Stimulated activated CD8-positive, alpha-beta memory T cell treated with anti-CD3 and anti-CD28 coated beads, Interleukin-4, amount 100 ng/mL, for 1 hour (primary cell): ENCODE measurements at places on chromosomes 6 and 20.

DNA sequence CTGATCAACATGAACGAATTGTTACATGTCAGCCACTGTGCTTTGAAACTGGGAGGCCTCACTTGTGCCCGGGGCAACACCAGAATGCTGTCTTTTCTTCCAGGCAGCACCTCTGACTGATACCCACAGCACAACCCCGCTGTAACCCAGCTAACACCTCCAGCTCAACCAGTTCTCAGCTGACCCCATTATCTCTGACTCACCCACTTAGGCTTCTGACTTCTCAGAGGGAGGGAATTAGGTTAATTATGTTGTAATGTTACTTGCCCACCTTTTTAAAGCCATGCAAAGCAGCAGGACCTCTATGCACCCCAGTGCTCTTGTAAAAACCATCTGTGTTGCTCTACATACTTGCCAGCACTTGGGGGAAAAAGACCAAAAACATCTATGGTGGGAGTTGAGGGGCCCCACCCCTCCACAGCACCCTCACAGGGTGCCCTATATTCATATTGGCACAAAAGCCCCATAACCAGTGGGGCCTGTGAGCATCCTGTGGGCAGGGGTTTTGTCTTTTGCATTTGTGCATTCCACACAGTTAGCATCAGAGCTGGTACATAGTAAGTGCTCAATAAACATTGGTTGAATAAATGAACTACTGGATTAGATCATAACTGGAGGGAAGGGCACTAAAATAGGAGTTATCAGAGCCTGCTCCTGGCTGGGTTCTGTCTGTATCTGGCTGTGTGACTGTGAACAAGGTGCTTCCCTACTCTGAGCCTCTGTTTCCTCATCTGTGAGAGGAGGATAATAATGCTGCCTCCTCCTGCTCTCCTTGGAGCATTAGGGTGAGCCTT is 22.3 kb downstream of the BNIP5 start:
- DNase-seq: no peak

DNA sequence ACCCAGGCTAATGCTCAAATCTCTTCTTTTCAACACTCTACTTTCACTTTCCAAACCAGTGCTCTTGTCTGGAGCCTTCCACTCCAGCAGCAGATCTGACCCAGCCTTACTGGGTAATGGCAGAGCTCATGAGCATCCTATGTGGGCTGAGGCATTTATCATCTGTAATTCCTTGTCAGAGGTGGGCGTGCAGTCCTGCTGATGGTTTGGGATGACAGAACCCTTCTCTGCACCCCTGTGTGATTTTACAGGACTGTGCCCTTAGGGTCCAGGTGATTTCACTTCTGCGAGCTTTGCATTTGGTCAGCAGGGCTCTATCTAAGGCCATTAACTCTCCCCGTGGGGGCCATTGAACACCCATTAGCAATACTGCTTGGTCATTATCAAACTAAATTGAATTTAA is 55.4 kb downstream of the LAMA4 start:
- no peak for DNase-seq

- no peak for DNase-seq
Measured at GRCh38 chr20:34165018-34165619, 53.1 kb upstream of the EIF2S2 start.

- DNase-seq: no peak
Measured at GRCh38 chr6:129263176-129263575, 380.2 kb downstream of the LAMA2 start.

- DNase-seq: no peak
Measured at GRCh38 chr6:49531774-49532569, 18.5 kb upstream of the C6orf141 start.
